ENCODE measurements at places on chromosomes 12 and 14.

DNA sequence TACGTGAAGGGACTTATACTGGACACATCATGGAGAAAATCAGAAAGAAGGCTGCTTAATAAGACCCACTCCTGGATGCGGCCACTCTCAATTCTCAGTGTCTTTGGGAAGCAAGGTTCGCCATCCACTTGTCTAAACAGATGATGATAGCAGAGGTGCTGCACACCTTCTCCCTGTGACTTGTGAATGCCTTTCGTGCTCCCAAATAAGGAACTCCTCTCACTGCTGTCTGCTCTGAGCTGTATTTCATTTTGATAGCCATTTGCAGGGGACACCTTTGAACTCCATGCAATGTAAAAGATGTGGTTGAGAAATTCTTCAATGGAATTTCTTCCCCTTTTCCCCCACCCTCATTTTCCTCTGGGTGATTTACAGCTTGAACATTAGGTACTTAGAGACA, 11.6 kb downstream of the RMST start:
- DNase-seq, result no peak

GRCh38 chr12:49537752-49538509, 899 bp upstream of the KCNH3 start:
- DNase-seq, result peak; percentile 21

GRCh38 chr12:104132351-104132956, 5.6 kb downstream of the NFYB start:
- DNase-seq, result peak; percentile 62

DNA sequence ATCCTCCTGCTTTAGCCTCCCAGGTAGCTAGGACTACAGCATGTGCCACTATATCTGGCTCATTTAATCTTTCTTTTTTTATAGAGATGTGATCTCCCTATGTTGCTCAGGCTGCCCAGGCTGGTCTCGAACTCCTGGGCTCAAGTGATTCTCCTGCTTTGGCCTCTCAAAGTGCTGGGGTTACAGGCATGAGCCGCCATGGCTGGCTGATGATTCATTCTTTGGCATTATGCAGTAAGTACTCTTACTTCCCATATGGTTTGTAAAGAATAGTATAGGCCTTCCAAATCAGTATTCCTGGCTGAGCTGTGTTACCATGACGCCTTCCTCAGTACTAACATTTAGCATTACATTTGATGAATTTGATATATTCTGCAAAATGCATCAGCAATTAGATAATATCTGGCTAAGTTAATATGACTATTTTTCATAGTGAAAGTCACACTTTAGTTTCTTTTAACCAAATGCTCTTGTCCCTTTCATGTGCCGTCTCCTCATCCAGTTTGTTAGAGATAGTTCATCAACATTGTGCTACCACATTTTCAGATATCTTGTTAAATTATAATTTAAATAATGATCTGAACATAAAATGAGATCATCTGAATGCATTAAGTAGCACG, 3.2 kb upstream of the MIA2 start:
- no peak for DNase-seq

DNA sequence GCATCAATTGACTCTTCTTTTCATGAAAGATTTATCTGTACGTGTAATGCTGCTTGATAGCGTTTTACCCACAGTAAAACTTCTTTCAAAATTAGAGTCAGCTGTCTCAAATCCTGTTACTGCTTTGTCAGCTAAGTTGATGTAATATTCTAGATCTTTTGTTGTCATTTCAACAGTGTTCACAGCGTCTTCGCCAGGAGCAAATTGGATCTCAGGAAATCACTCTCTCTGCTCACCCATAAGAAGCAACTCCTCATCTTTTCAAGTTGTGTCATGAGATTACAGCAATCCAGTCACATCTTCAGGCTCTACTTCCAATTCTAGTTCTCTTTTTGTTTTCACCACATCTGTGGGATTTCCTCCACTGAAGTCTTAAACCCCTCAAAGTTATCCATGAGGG, 9.5 kb downstream of the PCNX1 start:
- DNase-seq, result no peak

GRCh38 chr12:82019533-82019932, 260.4 kb upstream of the PPFIA2 start:
- DNase-seq, result no peak

- no peak for DNase-seq
Measured at GRCh38 chr12:100823963-100824362, 29.4 kb downstream of the ANO4 start.

GRCh38 chr14:86038387-86039042, 508.6 kb downstream of the FLRT2 start:
- DNase-seq, result no peak

GRCh38 chr12:112218150-112218549, 92.8 kb downstream of the TRAFD1 start:
- no peak for DNase-seq

DNA sequence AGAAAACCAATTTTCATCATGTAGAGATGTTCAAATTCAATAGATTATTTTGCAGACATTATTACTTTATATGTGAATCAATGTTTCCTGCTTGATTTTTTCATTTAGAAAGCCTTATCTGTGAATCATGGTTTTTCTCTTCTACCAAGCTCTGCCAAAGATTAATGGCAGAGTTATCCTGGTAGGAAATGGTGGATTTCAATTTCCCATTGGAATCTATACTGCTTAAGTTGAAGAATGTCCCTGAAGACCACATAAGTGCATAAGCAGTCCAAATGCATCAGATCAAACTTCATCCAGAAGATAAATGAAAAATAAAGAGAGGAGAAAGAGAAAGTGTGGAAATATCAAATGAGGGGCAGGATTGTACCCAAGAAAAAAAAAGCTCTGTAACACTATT, 5.0 kb downstream of the LUM start:
- DNase-seq, result no peak

- no peak for DNase-seq
Measured at GRCh38 chr12:51812871-51813270, 35.6 kb downstream of the FIGNL2 start.

GRCh38 chr12:57098546-57098945, 9.6 kb downstream of the NAB2 start:
- DNase-seq, result no peak

DNA sequence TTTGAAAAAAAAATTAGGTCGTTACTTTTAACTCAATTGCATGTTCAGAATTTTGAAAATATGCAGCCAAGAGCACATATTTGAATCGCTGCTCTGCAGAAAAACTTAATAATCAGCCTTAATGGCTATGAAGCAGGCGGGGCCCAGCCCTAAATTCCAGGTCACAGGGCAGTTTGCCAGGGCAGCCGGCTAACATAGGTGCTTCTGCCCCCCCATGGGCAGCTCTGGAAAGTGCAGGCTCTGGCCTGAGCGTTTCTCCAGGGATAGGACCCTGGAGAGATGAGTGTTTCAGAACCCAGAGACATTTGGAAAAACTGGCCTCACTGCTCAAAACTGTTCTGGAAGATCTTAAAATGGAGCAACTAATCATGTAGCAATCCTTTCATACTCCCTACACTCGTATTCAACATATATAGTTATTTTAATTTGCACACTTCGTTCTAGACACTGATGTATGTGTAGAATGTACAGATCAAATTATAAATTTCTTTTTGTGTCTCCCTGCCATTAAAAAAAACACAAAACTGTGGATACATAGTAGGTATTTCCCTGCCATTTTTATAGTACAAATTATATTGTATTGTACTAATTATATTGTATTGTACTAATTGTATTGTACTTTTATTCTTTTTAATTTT, 26.0 kb upstream of the PTGR2 start:
- DNase-seq, result peak; percentile 86

GRCh38 chr12:24929953-24930352, 18.9 kb downstream of the BCAT1 start:
- no peak for DNase-seq

DNA sequence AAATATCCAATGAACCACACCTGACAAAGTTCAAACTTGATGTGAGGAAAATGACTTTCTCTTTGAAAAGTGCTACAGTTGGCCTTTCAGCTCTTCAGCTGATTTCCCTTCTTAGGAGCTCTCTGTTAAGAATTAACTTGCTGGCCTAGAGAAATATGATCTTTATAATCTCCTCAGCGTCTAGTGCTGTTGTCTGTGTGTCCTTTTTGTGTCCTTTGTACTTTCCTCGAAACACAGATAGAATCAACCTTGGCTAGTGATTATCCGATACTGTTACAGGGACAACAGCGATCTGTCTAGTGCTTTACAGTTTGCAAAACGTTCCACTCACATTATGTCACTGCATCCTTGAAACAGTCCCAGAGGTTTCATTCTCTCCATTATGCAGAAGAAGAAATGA, 162.8 kb upstream of the RMST start:
- DNase-seq, result no peak

DNA sequence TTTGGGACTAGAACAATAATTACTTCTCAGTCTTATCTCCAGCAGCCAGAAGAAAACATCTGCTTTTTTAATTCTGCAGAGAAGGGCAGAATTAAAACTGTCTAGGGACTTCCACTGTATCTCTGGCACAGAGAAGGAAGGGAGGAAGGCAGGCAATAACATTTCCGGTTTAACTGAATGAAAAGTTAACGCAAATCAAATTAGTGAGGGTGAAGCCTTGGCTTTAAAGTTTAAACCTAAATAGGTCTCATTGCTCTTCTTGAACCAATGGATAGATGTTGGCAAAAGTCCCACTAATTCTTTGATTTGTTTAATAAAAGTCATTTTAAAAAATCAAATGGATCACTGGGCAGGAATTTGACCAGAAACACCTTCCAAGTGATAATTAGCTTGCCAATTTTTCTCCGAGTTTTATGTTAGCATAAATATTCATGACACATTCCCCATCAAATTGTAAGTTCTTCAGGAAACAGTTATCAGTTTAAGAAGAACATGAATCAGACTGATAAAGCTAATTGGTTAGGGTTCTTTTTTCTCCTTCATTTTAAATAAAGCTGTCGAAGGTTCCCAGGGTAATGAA, 181.9 kb downstream of the SLC15A5 start:
- DNase-seq, result no peak

- no peak for DNase-seq
Measured at GRCh38 chr12:79347866-79348265, 342.9 kb downstream of the PAWR start.

DNA sequence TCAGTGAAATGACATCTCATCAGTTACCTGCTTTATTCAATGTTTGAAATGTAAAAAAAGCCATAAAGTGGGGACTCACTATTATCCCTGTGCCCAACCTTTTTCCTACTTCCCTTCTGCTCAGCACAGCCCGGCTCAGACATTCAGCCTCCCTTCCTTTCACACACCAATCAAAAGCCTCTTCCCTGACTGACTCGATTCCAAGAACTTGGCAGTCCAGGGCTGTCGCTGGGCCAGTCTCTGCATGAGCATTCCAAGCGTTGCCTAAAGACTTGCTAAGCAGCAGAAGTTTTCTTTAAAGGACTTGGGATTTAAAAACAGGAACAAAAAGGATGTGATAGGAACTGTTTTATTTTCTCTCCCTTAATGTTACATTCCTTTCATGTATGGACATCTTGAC, 22.7 kb downstream of the ITPR2 start:
- DNase-seq, result no peak

- DNase-seq, result no peak
Measured at GRCh38 chr12:2258025-2258424, 205.2 kb downstream of the CACNA1C start.

GRCh38 chr12:104615048-104615561, 158.4 kb downstream of the CHST11 start:
- DNase-seq, result no peak

DNA sequence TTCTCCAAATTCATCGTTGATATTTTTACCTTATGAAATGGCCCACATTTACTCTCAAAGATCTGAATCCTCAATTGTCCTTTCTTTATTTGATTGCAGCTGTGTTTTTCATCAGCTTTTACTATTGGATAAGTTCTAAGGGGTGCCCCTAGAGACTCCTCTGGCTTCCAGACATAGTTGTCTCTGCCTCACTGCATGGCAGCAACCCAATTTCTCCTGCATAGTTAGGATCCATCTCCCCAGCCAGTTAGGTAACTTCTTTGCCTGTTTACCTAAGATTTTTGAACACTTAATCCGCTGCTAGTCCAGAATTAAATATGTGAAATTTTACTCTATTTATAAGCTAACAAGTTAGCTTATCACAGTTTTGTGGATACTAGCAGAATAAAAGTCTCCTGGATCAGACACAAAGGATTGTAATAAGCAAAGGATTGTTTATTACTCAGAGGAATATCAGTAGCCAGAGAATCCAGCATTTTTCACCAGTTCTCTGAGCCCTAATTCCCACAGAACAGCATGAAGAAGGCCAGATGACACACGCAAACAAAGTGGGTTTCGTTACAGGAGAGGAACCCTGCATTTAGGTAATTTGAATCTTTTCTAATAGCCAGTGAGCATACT, 101.1 kb downstream of the BBS10 start:
- DNase-seq, result no peak

GRCh38 chr14:101004176-101004575, 100.7 kb upstream of the RTL1 start:
- no peak for DNase-seq

GRCh38 chr12:104809706-104810385, 148.2 kb downstream of the SLC41A2 start:
- no peak for DNase-seq

DNA sequence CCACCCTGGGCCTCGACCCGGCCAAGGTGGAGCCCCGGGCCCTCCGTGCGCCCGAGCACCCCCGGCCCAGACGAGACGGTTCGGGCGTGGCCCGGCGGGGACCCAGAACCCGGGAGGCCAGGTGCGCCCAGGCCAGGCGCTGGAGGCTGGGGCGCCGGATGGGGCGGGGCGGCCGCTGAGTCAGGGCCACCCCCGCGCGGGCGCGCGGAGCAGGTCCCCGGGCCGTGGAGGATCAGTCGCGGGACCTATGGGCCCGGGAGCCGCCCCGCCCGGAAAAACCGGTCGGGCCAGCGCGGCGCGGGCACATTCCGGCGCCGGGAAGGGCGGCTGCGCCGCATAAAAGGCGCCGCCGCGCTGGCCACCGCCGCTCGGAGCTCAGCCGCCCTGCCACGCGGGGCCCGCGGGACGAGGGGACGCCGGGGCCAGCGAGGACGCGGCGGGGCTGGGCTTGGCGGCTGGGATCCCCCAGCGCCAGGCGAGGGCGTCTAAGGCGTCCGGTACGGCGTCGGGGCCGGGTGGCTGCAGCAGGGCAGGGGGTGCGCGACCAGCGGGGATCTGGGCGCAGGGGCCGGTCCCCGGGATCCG, 21.5 kb upstream of the KIF26A start:
- no peak for DNase-seq

DNA sequence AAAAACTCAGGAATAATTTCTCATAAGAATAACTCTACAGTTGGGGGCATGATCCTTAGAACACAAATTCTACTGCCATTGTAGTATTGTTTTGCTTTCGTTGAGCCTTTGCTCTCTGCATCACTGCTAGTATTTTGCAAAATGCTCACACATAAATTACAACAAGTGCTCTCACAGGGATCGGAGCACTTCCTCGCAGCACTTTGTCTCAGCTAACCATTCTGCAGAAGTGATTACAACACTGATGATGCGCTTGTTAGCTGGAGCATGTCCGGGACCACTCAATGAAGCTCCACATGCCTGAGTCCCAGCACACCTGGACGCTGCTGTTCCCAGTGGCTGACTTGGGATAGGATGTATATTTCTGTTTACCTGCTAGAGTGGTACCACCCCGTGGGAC, 31.6 kb downstream of the MOAP1 start:
- DNase-seq, result no peak

GRCh38 chr14:51318813-51319597, 79.0 kb downstream of the TMX1 start:
- DNase-seq, result no peak

- DNase-seq, result no peak
Measured at GRCh38 chr12:13570005-13570694, 373.6 kb downstream of the EMP1 start.

GRCh38 chr14:59356312-59356711, 108.9 kb downstream of the GPR135 start:
- DNase-seq, result peak; percentile 63

GRCh38 chr14:59325906-59326305, 137.4 kb downstream of the DAAM1 start:
- DNase-seq, result no peak
